Glomerular endothelial cell (primary cell): ENCODE measurements at places on chromosomes 1 and 21.

GRCh38 chr21:29018540-29018939 is 609 bp downstream of the RWDD2B start:
- no peak for DNase-seq

GRCh38 chr1:48916130-48917069 is 139.7 kb upstream of the BEND5 start:
- no peak for DNase-seq

- no peak for DNase-seq
These were observed 1.6 kb downstream of the UBASH3A start for GRCh38 chr21:42405064-42406013.

DNA sequence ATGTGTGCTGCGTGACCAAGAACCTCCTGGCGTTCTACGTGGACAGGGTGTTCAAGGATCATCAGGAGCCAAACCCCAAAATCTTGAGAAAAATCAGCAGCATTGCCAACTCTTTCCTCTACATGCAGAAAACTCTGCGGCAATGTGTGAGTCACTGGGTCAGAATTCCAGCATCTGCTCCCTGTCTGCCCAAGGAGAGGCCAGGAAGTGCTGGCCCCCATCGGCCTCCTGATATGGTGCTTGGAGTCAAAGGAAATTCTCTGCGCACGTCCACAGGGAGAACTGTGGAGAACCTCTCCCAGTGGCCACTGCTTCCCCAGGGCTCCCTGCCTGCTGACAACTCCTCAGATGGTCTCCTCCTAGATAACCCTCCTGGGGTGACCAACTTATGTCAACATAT is 25.6 kb upstream of the IL20 start:
- DNase-seq, result no peak

DNA sequence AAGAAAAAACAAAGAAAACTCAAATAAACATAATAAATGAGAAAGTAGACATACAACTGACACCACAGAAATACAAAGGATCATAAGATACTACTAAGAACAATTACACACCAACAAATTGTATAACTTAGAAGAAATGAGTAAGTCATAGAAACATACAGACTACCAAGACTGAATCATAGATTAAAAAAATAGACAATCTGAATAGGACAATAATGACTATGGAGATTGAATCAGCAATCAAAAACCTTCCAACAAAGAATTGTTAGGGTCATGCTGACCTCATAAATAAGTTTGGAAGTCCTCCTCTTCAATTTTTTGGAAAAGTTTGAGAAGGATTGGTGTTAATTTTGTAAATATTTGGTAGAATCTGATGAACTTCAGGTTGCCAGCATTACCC is 159.0 kb downstream of the PTBP2 start:
- DNase-seq, result no peak

DNA sequence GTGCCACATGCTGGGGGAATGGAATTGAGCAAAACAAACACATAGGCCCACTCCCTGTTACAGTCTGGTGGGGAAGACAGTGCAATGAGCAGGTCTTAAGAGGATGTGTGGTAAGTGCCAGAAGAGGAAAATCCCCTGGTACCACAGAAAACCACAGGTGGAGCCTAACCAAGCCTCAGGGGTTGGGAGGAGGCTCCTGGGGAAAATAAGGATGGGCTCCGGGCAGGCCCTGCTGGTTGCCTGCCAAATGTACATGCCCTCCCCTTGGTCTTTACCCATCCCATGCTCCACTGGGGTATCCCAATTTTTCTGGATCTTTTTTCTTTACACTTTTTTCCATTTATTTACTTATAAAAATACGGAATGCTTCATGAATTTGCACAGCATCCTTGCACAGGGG is 40.4 kb downstream of the ATP1A1 start:
- DNase-seq, result no peak

GRCh38 chr1:228437424-228437962 is 20.8 kb upstream of the TRIM17 start:
- no peak for DNase-seq
